ENCODE measurements at places on chromosomes 5 and 9.

- no peak for ATAC-seq
Measured at GRCh38 chr5:30890377-30890776, 303.1 kb upstream of the CDH6 start.

GRCh38 chr9:83327750-83328622, 210.2 kb downstream of the FRMD3 start:
- ATAC-seq: no peak

- no peak for ATAC-seq
Measured at GRCh38 chr5:107674655-107675054, 3.9 kb upstream of the EFNA5 start.

DNA sequence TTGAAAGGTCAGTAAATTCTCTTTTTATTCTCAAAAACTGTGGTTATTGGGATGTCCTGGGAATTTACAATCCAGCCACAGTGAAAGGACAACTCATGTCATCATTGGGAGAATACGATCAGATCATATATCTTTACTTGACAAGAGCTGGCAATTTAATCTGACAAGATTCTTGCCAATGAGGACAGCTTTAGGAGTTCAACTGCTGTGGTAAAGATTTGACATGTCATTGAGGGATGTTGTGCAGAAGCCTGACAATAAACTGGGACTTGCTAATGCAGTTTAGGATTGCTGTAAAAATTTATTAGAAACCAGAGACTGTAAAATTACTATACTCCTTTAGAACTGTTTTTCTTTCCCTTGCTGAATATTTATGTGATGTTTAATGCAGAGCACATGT, 1131.0 kb downstream of the MAT2B start:
- ATAC-seq: no peak

DNA sequence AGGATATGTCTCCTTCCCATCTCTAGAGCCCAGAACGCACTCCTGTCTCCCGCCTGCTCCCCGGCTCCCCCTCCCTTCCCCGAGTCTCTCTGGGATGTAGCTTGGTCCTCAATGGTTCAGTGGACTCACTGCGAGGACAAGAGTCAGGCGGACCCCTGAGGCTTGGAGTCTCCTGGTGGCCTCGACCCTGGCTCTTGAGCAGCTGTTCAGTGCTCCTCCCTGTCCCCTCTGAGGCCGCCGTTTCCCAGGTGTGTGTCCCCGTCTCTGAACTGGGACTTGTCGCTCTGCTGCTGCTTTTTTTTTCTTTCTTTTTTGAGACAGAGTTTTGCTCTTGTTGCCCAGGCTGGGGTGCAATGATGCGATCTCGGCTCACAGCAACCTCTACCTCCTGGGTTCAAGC, 44.8 kb upstream of the IER5L start:
- ATAC-seq: no peak

DNA sequence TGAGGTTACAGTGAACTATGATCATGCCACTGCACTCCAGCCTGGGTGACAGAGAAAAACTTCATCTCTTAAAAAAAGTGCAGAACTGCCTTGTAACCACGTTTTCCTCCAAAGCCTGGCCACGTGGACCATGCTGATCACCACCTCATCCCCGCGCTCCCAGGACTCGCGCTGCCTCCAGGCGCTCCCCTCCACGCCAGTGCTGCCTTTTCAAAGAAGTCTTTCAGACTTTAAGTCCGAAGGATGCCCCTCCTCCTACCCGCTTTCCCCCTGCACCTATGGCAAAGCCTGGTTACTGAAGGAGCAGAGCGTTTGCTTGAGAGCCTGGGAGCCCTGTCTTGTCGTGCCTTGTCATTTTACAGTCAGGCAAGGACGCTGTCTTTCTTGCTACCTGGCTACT, 43.8 kb downstream of the HABP4 start:
- ATAC-seq: no peak

DNA sequence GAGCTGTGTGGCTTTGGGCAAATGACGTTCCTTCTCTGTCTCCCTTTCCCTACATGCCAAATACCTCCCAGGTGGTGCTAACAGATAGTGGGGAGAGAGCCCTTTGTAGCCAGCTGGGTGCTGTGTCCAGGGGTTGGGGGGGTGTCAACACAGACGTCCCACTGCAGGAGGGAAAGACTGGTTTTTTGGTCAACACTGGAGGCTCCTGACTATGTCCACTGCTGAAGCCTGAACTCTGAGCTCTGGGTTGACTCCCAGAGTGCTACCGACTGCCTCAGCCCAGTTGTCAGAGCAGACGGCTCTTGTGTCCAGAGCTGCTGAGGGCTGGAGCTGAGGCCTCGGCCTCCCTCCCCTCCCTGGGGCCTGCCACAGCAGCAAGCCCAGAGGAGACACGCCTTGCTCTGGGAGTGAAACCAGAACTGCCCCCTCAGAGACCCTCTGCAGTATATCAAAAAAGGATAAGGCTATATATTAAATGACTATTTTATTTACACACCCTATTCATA, 14.8 kb upstream of the SLC25A51 start:
- ATAC-seq: no peak

GRCh38 chr5:75716715-75717081, 539 bp downstream of the POC5 start:
- ATAC-seq: peak; percentile 6

- ATAC-seq: no peak
Measured at GRCh38 chr9:13915591-13916301, 398.2 kb downstream of the NFIB start.

GRCh38 chr5:11890777-11891176, 13.5 kb downstream of the CTNND2 start:
- ATAC-seq: no peak

DNA sequence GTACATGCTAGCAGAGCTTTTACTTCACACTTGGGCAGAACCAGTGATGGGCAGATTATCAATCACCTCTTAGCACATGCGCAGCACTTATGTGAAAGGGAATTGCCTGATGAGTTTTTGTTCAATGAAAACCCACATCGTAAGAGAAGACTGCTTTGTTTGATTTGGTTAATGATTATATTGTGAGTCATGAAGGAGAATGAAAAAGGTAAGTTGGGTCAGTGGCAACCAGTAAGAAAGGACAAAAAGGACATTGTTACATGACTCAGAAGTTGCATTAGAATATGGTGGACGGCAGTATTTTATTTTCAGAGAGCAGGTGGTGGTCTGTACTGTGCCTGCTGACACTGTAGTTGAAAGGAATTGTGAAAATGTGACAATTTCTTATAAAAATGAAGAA, 127.4 kb downstream of the AOPEP start:
- ATAC-seq: no peak

GRCh38 chr5:77984587-77984986, 208.4 kb upstream of the TBCA start:
- no peak for ATAC-seq
